ENCODE measurements at places on chromosomes 2 and 18.

- DNase-seq: no peak
These were observed 95.4 kb downstream of the SOCS6 start for GRCh38 chr18:70384181-70384790.

GRCh38 chr2:179860255-179861026 lies 971 bp downstream of the ZNF385B start:
- DNase-seq: no peak

- DNase-seq: no peak
These were observed 118.3 kb upstream of the THSD7B start for GRCh38 chr2:136647039-136647438.

DNA sequence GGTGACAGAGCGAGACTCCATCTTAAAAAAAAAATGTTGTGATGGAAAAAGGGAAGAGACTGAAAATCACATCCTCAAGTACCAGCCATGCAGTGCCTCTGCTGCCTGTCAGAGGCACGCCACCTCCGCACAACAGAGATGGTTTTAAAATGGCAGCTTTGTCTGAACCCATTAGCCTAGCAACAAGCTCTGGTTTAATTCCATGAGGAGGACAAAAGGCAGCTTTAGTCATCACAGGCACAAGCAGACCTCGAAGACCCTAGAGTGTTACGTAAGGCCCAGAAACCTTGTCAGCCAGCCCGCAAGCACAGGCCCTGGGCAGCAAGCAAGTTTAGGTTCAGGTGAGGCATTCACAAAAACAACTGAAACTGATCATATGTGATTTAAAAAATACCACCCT lies 10.4 kb downstream of the LCT start:
- DNase-seq: no peak

DNA sequence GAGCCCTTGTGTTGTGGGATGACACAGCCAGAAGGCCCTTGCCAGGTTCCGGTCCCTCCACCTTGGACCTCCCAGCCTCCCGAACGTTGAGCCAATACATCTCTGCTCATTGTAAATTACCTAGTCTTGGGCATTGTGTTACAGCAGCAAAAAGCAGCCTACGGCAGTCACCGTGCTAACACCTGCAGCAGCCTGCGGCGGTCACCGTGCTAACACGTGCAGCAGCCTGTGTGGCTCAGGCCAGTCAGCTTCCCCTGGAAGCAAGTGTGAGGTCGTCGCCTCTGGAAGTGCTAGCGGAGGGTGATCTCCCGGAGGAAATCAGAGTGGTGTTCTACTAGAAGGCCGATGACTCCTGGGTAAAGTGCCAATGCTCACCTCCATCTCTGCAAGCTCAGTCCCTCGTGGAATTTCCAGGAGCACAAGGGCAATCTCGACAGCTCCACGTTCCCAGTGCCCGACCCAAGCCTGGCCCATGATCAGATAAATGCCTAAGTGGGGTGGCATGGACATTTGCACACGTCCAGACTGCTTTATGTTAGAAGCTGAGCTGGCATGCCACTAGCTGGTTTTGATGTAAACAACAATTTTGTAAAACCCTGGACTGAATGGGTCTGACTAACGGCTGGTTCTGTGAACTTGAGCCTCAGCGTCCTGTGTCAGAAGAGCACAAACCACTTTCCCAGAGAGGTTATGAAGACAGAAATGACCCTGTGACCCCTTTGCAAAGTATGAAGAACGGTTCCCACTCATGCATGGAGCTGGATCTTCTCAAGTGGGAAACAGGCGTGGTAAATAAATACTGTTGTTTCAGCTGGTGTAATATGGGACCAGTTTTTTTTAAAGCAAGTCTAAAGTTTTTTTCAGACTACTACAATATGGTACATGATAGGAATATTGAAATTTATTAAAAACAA lies 11.4 kb upstream of the CNDP1 start:
- DNase-seq: no peak

- DNase-seq: peak; percentile 65
These were observed 62.6 kb downstream of the DNMT3A start for GRCh38 chr2:25279091-25279651.

GRCh38 chr18:58225101-58225500 lies 181.1 kb downstream of the NEDD4L start:
- DNase-seq: no peak

GRCh38 chr2:83002706-83003105 lies 1456.4 kb downstream of the SUCLG1 start:
- no peak for DNase-seq

- DNase-seq: no peak
These were observed 32.5 kb downstream of the IDH1 start for GRCh38 chr2:208222351-208222750.

DNA sequence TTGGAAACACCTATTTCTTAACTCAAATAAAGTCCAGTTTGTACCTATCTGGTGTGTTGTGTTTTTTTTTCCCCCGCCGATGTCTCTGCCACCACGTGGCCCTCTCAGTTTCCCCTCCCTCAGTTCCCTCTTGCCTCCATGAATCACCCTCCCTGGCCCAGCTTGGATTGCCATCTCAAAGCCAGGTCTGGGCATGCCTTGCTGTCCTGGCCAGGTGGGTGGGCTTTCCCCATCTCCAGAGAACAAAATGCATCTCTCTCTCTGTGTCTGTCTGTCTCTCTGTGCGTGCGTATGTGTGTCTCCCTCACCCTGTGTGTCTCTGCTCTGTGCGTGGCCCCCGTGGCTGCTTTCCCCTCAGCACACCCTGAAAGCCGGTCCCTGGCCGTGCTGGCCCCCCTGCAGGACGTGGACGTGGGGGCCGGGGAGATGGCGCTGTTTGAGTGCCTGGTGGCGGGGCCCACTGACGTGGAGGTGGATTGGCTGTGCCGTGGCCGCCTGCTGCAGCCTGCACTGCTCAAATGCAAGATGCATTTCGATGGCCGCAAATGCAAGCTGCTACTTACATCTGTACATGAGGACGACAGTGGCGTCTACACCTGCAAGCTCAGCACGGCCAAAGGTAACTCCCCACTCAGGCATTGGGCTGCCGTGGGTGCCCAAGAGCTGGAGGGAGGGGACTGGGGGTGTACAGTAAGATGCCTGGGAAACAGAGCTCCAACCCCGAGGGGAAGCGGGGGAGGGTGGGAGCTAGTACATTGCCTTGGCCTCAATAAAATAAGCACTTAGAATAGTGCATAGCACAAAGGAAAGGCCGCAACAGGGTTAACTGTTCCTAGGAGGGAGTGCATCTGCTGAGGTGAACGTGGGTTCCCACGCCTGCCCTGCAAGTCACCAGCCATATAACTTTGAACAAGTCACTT lies 31.6 kb upstream of the GMPPA start:
- no peak for DNase-seq

DNA sequence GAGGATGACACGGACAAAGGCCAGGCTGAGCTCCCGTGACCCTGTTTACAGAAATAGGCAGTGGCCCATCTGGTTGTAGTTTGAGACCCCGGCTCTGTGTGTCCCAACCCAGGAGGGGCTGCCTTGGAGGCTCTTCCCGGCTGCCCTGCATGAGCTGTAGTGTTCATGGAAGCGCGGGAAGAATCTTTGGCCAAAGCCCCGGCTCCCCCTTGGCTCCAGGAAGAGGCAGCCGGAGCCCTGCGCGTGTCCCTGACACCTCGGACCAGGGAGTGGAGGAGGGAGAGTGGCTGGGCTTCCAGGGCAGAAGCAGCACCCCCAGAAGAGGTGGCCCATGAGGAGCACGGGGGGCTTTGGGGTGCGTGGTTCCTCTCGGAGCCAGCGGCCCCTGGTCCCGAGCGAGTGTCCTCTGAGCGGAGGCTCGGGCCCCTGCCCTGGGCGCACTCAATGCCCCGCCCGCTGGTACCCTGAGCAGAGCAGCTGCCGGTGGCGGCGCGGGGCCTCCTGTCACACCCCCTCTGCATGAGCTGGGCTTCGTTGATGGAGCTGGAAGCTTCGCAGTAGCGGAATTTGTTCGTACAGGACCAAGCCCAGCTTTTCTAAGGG lies 21.7 kb downstream of the GPR35 start:
- no peak for DNase-seq

GRCh38 chr2:28451793-28452533 lies 43.9 kb upstream of the PLB1 start:
- no peak for DNase-seq

DNA sequence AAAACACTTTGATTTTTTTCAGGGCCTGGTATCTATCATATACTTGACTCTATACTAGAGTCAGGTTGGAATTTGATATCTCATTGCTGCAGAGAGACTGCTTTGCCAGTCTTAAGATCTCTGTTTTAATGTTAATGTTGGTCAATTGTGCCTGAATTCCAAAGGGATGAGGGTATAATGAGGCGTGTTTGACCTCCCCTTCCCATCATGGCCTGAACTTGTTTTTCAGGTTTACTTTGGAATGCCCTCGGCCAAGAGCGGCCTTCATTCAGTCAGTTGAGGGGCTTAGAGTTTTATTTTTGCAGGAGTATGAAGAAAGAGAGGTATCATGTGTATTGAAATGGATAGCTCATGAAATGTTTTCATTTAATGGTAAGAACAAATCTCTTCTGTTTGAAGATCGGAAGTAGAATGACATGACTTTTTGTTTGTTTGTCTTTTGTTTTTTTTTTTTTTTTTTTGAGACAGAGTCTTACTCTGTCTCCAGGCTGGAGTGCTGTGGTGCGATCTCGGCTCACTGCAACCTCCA lies 119.0 kb downstream of the KIAA1328 start:
- no peak for DNase-seq

- no peak for DNase-seq
These were observed 87.0 kb upstream of the CERS6 start for GRCh38 chr2:168369031-168369430.

GRCh38 chr2:231710799-231711676 lies 2.7 kb downstream of the PTMA start:
- peak; percentile 53 for DNase-seq

DNA sequence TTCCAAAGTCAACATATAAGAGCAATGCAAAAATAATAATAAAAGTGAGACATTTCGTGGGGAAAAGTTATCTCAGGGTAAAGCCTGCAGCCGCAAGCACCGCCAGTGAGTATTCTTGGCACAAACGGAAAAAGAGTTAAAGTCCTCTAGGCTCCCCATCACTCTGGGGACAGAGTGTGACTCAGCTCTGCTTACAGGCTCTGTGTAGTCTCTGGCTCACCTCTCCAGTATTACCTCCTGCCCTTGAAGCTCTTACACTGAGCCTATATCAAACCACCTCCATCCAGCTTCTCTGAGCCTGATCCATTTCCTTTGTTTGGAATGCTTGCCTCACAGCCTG lies 55.5 kb downstream of the MTHFD2 start:
- DNase-seq: no peak
